ENCODE measurements at places on chromosomes 1 and 21.
A peak's percentile ranks its signal among the peaks of the same experiment; 100 is the strongest.

DNA sequence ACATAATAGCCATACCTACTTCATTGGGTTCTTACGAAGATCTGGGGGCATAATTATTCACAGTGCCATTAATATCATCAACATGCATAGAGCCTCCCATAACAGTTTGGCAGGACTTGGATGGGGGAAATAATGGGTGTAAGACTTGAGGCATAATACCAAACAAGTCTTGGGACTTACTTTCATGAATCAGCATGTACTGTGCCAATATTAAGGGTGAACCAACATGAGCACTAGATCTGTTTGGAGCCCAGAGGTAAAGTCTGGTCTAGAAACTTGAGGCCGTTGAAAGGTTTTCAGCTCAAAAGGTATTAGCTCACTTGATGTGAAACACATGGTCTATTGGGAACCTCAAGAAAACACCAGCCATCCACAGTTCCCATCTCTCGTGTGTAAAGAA is 56.7 kb upstream of the ZC3H11B start:
- DNase-seq = no peak

GRCh38 chr1:22039594-22040285 is 12.8 kb upstream of the CDC42 start:
- no peak for DNase-seq

DNA sequence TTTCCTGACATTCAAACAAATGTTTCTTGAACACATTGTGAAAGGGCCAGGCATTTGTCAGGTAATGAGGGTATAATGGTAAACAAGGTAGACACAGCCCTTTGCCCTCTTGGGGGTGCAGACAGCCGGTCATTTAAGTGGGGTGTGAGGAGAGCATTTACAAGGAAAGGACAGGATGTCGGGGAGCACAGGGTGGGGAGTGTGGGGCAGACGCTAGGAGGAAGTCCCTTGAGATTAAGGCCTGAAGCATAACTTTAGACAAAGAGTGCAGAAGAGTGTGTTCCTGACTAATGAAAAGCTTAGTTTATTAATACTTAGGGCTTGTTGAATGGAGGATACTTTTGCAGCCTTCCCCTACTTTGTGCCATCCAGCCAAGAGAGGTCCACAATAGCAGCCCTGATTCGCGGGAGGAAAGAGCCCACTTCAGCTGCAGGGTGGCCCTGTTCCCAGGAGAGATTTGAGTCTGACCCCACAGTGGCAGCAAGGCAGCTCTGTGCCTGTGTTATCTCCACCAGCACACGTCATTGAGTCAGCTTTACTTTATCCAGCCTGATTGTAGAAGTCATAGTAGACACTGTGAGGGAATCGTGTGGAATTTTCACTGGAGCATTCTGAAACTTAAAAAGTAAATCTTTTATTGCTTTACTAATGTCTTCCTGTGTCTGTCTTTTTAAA is 35.1 kb downstream of the MPZL1 start:
- DNase-seq = no peak

DNA sequence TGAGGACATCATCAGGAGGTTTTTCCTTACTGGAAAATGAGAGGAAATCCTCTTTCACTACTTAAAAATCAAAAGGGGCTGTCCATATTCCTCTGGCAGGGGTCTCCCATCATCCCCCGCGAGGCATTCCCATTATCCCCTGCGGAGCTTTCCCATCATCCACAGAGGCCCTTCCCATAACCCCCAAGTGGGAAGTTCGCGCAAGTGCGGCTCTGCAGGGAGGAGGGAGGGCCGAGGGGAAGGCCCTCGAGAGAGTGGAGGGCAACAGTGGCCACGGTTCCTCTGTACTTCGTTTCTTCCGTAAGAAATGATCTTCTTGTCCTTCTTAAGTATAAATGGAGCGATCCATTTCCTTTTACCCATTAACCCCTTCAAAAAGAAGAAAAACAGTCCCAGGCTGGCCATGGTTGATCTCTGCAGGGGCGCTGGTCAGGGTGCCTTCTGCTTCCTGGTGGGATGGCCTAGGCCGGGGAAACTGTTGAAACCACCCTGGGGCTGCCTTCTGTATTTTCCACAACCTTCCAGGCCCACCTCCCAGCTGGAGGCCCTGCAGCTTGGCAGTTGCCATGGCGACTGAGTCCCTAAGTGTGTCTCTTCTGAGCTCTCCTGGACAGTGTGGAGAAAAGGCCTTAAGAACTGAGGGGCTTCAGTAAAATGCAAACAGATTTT is 3.6 kb upstream of the RSPH1 start:
- no peak for DNase-seq

- no peak for DNase-seq
Observed at GRCh38 chr21:45304945-45305344, 17.2 kb upstream of the POFUT2 start.

GRCh38 chr1:145960468-145961108 is 2.8 kb upstream of the LIX1L start:
- no peak for DNase-seq

- no peak for DNase-seq
Observed at GRCh38 chr1:216566641-216567205, 143.5 kb upstream of the USH2A start.

DNA sequence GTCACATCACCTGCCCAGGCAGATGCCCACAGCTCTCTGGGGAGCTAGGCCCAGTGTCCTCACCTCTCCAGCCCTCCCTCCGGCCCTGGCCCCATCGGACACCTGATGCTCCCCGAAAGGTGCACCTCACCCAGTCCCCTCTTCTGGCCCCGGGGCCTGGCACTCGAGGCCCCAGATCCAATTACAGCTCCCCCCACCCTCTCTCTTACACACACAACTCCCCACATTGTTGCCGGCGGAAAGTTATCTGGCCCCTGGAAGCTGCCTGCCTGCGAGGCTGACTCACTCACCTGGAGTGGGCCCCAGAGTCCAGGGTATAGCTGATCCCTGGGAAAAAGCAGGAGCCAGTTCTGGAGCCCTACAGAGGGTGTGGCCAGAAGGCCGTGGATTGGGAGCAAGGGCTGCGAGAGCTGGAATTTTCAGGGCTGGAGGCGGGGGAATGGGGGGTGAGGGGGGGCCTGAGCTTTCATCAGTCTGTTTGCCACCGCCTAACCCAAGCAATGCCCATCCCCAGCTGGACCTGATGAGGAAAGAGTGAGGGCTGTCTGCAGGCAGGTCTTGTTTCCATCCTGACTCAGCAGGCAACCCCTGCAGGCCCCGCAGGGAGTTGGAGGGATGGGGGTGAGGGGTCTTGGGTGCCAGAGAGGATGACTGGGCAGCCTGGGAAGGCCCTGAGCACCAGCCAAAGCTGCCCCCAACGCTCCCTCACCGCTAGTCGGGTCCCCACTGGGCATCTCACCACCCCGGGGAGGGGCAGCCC is 948 bp downstream of the FBXO2 start:
- peak; percentile 79 for DNase-seq

- DNase-seq = no peak
Observed at GRCh38 chr1:242033447-242033846, 34.5 kb upstream of the MAP1LC3C start.

GRCh38 chr21:31909153-31910073 is 36.6 kb downstream of the HUNK start:
- DNase-seq = peak; percentile 48

GRCh38 chr1:29939079-29939478 is 702.8 kb downstream of the PTPRU start:
- DNase-seq = no peak

DNA sequence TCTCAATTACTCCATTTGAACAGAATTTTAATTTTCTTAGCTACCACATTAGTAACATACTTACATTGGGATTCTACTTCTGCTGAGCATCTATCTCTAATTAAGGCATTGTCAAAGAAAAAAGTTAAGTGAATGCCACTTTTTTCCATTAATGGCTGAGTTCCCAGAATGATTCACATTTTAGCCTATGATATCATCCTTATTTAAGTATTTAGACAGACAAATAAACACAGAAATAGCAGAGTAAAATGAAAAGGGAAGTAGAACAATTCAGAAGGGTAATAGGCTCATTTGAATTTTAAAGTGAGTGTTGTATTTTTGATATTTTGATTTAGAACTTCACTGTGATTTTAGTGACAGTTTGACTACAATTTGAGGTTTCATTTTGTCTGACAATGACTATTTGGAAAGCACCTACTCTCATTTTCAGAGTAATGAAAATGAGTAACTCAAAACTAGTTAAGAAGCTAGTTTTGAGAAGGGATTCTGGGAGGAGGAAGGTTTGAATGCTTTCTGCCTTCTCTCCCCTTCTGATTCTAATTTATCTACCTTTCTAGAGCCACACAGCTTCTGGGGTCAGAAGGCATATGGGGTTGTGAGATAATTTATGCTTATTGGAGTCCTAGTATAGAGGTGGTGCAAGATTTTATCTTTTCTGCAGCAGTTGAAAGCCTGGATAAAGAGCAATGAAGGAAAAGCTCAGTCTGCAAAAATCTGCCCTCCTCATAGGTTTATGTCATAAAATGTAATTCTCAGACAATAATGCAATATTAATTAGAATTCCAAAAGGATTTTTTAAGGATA is 15.5 kb downstream of the LYPLAL1 start:
- DNase-seq = no peak

- peak; percentile 54 for DNase-seq
Observed at GRCh38 chr1:216075339-216075738, 347.9 kb downstream of the USH2A start.

- peak; percentile 26 for DNase-seq
Observed at GRCh38 chr1:32954168-32954567, 10.4 kb downstream of the RNF19B start.

GRCh38 chr1:84289169-84289785 is 12.2 kb upstream of the SAMD13 start:
- no peak for DNase-seq

DNA sequence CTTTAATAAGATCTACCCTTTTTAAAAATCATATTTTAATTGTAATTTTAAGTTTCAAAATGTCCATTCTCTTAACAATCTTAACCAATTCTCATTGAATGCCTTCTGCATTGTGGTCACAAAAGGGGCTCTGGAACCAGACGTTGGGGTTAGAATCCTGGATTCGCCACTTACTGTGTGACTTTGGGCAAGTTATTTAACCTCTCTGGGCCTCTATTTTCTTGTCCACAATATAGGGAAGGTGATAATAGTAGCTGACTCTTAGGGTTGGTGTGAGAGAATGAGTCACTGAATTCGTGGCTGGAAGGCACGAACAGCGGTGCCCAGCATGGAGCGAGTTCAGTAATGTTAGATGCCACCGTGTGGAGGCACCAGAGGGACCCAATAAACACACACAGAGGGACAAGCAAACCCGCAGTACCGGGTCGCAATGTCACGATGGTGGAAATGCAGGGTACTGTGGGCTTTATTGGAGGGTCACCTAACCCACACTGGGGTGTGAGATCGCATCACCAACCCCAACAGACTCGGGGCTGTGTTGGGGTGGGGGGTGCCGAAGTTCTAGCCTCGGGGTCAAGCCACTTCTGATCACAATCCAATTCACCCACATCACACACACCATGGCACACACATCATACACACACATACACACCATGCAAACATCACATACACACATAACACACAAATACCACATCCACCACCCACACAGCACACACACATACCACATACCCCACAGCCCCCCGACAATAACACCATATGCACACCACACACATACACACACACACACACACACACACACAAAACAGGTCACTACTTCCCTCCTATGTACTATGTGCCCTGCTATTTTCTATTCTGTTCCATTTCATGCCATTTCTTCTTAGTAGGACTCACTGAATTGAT is 27.0 kb upstream of the IFNAR2 start:
- DNase-seq = no peak

DNA sequence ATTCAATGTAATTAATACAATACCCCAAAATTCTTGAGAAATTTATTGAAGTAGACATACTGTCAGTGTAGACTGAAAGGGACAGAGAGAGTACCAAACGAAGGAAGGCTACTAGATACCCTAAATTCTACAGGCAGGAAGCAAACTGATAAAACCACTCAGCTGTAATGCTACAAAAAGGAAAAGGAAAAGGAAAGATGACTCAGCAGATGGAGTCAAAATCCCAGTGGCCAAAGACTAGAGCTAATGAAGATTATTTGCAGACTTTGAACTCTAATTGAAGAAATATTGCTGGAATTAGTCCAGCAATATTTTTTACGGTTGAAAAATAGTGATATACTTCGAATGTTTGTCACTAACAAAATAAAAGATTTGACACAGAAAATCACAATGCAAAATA is 671.9 kb downstream of the BRINP3 start:
- DNase-seq = no peak

GRCh38 chr1:216740331-216740730 is 17.1 kb upstream of the ESRRG start:
- DNase-seq = no peak

DNA sequence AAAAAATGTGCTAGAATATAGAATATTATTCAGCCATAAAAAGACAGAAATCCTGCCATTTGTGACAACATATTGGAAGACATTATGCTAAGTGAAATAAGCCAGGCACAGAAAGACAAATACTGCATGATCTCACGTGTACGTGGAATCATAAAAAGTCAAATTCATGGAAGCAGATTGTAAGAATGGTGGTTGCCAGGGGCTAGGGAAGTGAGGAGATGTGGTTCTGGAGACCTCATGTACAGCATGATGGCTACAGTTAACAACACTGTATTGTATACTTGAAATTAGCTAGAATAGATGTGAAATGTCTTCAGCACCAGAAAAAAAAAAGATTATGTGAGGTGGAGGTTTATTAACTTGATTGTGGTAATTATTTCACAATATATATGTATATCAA is 166.4 kb downstream of the ZZZ3 start:
- DNase-seq = no peak

GRCh38 chr1:6171548-6172124 is 8.5 kb downstream of the CHD5 start:
- DNase-seq = peak; percentile 26

- no peak for DNase-seq
Observed at GRCh38 chr1:228956864-228957263, 221.6 kb downstream of the RHOU start.

DNA sequence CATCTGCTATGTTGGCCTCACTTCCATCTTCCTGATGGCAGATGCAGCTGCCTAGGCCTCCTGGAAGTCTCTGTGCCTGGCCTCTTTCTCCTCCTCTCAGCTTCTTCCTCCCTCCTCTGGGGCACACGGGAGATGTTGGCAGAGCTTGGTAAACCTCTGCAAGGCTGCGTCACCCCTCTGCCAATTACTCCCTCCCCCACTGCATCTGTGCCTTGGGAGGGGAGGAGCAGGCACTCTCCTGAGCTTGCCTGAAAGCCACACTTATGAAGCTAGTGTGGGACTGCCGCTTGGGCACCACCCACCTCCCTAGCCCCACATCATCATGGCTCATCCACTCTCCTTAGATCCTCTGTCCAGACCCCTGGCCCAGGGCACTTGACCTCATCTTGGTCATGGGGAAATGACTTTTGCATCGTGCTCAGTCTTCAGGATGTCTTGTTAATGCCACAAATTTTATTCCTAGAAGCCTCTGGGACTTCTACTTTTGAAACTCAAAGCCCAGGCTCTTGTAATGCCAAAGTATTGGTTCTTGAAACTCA is 7.3 kb upstream of the TMEM51 start:
- no peak for DNase-seq
